Tibial nerve (tissue), 4 donors: ENCODE measurements at places on chromosomes 2 and 18. TPM values are rescaled to one million over a fixed set of nuclear protein-coding genes. Genes with fewer than 3 reads are reported as not detected.

- peak; percentile 60 for DNase-seq
These were observed 420.2 kb upstream of the CHST9 start for GRCh38 chr18:27605107-27605834.

ZCCHC2 gene
- total RNA-seq: 41.9 TPM

SLC19A3 gene
- total RNA-seq: 20.4 TPM

GRCh38 chr2:221337957-221338685 is 234.0 kb downstream of the EPHA4 start:
- no peak for DNase-seq

CNGA3 gene
- 1.3 TPM for total RNA-seq

DNA sequence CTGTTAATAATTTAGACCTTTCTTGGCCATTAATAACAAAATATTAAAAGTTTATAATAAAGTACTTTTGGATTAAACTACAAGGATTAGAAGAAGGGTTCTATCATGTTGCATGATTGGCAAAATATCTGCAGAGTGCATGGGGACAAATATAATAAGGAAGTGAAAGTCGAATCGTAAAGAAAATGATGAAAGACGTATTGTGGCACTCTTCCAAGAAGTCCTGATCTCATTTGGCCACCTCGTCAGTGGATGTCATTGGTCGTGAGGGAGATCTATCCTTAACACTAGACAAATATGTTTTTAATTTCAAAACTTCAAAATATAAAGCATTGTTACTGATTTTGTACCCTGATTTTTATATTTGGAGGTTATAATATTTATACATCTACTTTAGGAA is 197.7 kb upstream of the STON1 start:
- DNase-seq: no peak

IMMT gene
- total RNA-seq: 54.3 TPM

ELOA2 gene
- not detected for total RNA-seq

GTF3C2 gene
- 54.0 TPM for total RNA-seq

UGT1A4 gene
- total RNA-seq: not detected

DNA sequence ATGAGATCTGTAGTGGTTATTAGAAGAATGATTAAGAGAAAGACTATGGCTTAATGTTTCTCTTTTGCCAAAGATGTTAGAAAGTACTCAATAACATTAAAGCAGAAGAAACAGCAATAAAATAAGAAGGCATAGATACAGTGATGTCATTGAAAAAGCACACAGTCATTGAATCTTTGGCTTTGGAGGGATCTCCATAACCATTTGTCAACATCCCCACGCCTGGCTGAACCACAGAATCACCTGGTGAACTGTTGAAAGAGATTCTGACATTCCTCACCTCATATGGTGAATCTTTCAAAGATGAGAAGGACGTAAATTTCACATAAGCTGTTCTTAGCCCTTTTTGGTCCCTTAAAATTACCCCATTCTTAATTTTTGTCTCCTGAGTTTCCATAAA is 324.6 kb upstream of the NRP2 start:
- no peak for DNase-seq

SERPINB10 gene
- not detected for total RNA-seq

CPSF3 gene
- total RNA-seq: 21.6 TPM

- DNase-seq: no peak
These were observed 211.3 kb upstream of the HDAC4 start for GRCh38 chr2:239612133-239612532.

EFR3B gene
- total RNA-seq: 7.1 TPM

MARCHF4 gene
- not detected for total RNA-seq

- no peak for DNase-seq
These were observed 172.8 kb upstream of the FOSL2 start for GRCh38 chr2:28219758-28220368.

- no peak for DNase-seq
These were observed 66.4 kb upstream of the MSH2 start for GRCh38 chr2:47336259-47337238.

GRCh38 chr2:36993841-36994620 is 27.7 kb upstream of the STRN start:
- DNase-seq: no peak

SLC8A1 gene
- total RNA-seq: 9.4 TPM

- DNase-seq: no peak
These were observed 282.7 kb downstream of the DCDC2C start for GRCh38 chr2:3986063-3986462.

DNA sequence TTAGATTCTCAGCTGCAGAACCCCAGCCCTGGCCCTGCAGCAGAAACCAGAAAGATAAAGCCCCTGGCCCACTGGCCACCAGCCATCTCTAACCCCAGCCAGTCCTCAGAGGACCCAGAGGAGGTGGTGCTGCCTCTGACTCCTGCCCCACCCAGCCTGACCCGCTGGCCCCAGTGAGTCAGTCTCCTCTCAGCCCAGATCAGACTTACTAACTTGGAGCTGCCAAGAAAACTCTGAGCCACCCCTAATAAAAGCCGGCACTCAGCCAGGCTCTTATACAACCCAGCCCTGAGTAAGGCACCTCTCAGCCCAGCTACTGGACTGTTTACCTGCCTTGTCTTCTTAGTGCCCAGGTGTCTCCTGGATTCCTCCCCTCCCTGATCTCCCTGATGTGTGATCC is 2.0 kb downstream of the SLC14A2 start:
- peak; percentile 83 for DNase-seq

COL4A3 gene
- total RNA-seq: 8.6 TPM

DNA sequence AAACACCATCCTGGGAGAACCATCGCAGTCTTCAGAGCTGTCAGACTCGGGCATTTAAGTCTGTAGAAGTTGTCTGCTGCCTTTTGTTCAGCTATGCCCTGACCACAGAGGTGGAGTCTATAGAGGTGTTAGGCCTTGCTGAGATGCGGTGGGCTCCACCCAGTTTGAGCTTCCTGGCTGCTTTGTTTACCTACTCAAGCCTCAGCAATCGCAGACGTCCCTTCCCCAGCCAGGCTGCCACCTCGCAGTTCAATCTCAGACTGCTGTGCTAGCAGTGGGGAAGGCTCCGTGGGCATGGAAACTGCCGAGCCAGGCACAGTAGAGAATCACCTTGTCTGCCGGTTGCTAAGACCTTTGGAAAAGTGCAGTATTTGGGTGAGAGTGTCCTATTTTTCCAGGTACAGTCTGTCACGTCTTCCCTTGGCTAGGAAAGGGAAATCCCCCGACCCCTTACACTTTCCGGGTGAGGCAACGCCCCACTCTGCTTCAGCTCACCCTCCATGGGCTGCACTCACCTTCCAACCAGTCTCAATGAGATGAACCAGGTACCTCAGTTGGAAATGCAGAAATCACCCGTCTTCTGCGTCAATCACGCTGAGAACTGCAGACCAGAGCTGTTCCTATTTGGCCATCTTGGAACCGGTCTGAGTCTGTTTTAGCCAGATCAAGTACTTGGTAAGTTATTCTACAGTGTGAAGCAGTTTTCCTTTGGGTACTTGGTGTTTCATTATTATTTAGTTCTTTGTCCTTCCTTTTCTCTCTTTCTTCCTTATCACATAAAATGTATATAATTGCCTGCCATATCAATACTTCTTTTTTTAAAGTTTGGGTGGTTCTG is 71.5 kb downstream of the CDC42EP3 start:
- DNase-seq: no peak

DNA sequence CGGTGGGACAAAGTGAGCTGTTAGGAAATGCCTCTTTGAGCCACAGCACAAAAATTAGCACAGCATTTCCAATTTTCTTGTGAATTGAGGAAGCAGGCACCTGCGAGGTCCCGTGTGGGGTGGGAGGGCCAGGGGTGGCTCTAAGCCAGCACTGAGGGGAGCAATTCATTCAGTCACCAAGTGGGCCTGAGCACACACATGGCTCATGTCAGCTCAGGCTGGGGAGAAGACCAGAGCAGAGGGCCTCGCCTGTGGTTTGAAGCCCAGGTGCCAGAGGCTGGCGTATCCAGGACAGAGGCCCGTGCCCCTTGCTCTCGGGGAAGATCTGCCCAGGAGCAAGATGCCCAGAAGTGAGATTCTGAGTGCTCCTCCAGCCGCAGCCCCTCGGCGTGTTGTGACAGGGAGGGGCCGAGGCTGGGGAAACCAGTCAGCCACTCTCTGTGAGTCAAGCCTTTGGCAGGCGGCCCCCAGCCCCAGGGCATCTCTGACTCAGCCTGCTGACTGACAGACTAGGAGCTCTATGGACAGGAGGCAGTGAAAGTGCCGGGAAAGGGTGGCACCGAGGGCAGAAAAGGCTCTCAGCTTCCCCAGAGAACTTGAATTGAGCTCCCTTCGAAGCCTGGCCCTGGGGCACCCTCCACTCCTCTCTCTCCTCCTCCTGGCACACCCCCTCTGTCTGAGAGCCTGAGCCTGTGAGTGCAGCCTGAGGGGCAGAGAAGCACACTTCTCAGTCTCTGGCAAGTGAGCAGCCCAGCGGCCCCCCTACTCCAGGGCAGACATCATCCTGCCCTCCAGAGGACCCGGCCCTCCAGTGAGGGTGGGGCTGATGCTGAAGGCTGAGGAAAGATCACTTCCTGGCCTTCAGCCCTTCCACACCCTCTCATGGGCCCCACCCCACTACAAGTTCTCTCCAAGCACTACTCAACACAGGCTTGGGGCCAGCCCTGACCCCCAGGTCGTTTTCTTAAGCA is 32.3 kb downstream of the CYP26B1 start:
- DNase-seq: no peak

REEP1 gene
- total RNA-seq: 3.3 TPM

IL18R1 gene
- 3.6 TPM for total RNA-seq

- peak; percentile 96 for DNase-seq
These were observed 29.9 kb upstream of the MPPE1 start for GRCh38 chr18:11937874-11938478.

DNA sequence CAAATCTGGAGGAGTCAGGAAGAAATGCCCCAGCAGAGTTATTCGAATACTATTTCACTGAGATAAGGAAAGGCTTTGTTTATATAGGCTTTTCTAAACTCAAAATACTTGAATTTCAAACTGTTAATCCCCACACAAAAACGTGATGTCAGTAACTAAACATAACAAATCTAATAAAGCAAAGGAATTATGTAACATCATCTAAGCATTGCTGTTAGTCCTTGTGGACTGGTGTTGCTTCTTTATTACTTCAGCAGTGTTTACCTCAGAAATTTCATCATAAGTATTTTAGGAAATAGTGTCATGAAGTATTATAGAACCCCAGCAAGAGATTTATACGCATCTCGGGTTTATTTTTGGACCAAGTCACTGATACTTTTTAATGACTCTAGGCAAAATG is 19.7 kb upstream of the SANBR start:
- no peak for DNase-seq

DNA sequence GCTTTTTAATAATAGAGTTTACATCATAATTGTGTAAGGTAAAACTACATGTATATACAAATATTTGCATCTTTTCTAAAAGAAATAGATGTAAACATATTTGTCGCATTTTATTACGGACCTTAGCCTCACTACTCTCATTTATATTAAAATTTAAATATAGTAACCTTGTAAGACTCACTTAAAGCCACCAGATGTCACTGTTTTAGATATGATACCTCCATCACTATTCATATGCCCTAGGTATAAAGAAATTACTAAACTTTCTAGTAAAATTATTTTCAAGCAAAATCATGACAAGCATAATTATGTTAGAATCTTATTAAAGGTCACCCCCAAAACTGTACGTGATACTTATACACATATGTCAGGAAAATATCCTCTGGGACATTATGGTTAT is 674.3 kb upstream of the REG3G start:
- DNase-seq: no peak

ANKRD62 gene
- not detected for total RNA-seq

ALK gene
- total RNA-seq: 0.42 TPM

- no peak for DNase-seq
These were observed 4.4 kb upstream of the SIGLEC15 start for GRCh38 chr18:45821026-45821425.

CELF4 gene
- total RNA-seq: not detected

TBR1 gene
- total RNA-seq: not detected

GRCh38 chr2:217038001-217038400 is 178.1 kb upstream of the TNP1 start:
- DNase-seq: no peak

SCN1A gene
- total RNA-seq: not detected

TGFBRAP1 gene
- total RNA-seq: 22.7 TPM

UGT1A10 gene
- total RNA-seq: not detected

- DNase-seq: no peak
These were observed 25.2 kb upstream of the STON1 start for GRCh38 chr2:48504647-48505327.

C2orf76 gene
- total RNA-seq: 7.8 TPM

- no peak for DNase-seq
These were observed 33.6 kb upstream of the SERPINE2 start for GRCh38 chr2:224072541-224073188.

DNA sequence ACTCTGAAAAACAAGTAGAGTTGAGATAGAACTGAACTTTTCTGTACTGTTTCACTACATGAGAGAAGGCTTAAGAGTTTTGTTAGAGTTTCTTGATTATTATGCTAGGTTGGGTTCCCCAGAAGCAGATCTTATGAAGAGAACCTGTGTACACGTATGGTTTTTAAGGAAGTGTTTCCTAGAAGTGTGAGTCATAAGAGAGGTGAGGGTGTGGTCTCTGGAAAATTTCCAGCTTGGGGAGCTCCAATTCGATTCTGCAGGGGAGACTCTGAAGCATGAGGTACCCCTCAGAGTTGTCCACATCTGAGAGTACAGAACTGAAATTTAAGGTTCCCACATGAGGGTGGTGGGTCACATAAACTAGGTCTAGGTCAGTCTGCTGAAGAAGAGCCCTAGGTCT is 83.3 kb upstream of the MAP2 start:
- no peak for DNase-seq

DNA sequence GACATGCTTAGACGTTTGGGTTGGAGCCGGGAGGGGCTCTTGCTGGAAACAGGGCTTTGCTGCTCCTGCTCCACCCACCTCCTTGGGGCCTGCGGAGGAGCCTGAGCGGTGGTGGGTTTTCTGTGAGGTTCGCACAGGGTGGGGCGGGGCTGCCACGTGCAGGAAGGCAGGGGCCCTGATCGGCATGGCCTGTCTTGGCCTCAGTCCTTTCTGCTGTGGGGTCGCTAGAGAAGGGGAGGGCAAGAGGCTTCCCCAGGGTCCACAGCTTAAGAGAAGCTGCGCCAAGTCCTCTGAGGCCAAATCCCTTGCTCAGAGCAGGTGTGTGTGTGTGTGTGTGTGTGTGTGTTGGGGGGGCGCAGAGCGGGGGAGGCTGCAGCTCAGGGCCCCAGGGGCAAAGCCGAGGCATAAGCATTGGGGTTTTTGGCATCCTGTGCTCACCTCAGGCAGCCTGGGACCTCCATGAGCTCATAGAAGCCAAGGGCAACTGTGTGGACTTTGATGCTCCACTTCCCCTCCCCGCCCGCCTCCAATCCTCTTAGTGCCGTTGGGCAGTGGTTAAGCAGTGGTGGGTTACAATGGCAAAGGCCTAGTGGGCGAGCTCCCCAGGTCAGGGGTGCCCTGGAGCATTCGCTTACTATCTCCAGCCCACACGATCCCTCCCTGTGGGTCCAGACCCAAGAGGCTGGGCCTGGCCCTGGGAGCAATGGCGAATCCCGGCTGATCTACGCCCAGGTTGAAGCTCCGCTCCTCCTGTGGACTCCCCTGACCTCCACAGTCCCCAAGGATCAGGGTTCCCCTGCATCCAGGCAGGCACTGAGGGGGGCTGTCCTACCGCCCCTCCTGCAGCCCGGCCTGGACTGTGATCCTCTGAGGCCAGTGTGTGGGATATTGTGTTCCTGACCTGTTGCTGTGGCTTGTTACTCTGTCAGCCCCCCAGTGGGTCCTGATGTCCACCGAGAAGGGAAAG is 28.9 kb downstream of the TOGARAM2 start:
- no peak for DNase-seq

PDE1A gene
- total RNA-seq: 21.6 TPM

GRCh38 chr2:56040189-56040588 is 116.6 kb upstream of the EFEMP1 start:
- no peak for DNase-seq

- no peak for DNase-seq
These were observed 196.6 kb downstream of the NBAS start for GRCh38 chr2:15364561-15364960.
